ENCODE measurements at places on chromosomes 6 and 20.
A peak's percentile ranks its signal among the peaks of the same experiment; 100 is the strongest.

GRCh38 chr6:12882761-12883290 is 166.3 kb downstream of the PHACTR1 start:
- no peak for DNase-seq

DNA sequence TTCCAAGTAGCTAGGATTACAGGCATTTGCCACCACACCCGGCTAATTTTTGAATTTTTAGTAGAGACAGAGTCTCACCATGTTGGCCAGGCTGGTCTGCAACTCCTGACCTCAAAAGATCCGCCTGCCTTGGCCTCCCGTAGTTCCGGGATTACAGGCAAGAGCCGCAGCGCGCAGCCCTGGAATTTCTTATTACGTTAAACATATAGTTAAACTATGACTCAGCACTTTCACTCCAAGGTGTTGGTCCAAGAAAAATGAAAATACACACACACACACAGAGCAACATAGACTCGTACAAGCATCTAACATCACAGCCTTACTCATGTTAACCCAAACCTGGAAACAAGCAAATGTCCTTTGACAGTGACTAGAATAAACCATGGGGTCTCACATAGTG is 663.9 kb downstream of the PRKN start:
- DNase-seq = no peak

GRCh38 chr6:91865889-91866288 is 1279.0 kb upstream of the MAP3K7 start:
- no peak for DNase-seq

DNA sequence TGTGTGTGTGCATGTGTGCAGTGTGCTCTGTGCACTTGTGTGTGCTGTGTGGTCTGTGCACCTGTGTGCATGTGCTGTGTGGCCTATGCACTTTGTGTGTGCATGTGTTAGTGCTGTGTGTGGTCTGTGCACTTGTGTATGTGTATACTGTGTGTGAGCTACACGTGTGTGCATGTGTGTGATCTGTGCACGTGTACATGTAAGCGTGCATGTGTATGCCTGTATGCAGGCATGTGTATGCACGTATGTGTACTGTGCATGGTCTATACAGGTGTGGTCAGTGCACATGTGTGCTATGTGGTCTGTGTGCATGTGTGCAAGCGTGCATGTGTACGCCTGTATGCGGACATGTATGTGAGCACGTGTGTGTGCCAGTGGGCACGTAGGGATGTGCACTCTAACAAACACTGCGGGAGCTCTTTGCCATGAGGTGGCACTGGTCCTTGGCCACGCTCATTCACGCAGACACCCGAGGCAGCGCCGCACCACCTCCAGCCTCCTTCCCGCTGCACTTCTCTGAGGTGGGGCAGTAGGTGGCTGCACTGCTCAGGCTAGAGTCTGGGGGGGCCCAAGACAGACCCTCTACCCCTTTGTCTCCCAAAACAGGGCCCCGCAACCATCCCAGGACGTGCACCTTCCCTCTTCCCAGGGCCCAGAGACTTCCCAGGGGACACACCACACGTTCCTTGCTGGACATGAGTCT is 42.4 kb upstream of the CHRNA4 start:
- no peak for DNase-seq

- DNase-seq = no peak
These were observed 41.2 kb downstream of the GOPC start for GRCh38 chr6:117561128-117561527.

DNA sequence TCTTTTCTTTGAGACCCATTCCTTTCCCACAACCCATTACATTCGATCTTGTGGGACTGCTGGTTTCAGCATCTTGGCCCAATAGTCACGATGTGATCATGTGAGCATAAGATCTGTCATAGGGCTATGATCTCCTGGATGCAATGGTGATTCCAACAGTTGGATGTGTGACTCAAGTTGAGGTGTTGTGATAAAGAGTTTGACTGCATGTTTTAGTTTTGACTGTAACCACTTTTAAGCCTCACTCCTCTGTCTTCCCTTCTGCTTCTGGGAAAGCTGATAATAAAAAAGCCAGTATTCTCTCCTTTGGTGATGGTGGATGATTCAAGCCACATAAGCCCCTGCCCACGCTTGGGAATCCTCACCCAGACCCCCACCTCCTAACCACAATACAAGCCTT is 117.0 kb upstream of the ASCC3 start:
- no peak for DNase-seq

- DNase-seq = no peak
These were observed 29.5 kb downstream of the TMEM242 start for GRCh38 chr6:157293780-157294179.

GRCh38 chr20:37257988-37258387 is 3.6 kb downstream of the GHRH start:
- DNase-seq = no peak

DNA sequence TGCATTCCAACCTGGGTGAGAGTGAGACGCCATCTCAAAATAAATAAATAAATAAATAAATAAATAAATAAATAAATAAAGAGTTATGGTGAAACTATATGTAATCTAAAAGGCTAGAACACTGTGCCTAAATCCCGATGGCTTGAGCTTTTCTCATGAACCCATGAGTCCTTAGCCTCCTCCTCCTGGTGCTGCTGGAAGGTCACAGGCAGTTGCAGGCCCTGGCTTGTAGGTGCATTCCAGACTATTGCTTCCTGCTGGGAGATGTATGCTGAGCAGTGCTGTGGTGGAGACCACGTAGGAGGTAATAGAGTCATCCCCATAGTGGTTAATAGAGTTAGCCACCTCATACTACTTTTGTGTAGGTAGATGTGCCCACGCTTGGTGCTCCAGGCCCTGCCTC is 12.5 kb downstream of the PTK7 start:
- no peak for DNase-seq

DNA sequence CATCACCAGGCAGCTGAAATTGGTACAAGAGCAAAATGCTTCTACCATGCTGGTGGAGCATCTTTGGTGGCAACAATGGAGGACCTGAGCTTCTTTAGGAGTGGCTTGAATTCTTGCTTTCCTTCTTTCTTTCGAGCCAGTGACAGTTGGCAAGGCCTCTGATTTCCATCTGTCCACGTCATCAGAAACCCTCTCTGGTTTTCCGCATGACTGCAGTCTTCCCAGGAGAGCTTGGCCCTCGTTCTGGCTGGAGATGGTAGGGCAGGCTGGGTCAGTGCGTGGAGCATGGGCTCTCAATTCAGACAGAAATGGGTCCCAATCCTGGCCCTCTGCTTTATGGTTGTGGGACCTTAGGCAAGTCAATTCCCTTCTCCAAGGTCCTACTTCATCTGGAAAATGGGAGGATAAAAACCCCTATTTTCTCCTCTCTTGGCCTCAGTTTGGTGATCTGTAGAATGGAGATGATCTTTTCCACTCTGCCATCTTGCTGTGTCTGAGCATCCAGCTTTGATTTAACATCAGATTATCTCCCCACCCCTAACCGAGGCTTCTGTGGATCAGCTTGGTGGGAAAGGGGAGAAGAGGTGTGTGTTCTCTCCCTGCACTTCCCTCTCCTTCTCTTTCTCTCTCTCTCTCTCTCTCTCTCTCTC is 3.6 kb upstream of the BPIFB1 start:
- DNase-seq = no peak

DNA sequence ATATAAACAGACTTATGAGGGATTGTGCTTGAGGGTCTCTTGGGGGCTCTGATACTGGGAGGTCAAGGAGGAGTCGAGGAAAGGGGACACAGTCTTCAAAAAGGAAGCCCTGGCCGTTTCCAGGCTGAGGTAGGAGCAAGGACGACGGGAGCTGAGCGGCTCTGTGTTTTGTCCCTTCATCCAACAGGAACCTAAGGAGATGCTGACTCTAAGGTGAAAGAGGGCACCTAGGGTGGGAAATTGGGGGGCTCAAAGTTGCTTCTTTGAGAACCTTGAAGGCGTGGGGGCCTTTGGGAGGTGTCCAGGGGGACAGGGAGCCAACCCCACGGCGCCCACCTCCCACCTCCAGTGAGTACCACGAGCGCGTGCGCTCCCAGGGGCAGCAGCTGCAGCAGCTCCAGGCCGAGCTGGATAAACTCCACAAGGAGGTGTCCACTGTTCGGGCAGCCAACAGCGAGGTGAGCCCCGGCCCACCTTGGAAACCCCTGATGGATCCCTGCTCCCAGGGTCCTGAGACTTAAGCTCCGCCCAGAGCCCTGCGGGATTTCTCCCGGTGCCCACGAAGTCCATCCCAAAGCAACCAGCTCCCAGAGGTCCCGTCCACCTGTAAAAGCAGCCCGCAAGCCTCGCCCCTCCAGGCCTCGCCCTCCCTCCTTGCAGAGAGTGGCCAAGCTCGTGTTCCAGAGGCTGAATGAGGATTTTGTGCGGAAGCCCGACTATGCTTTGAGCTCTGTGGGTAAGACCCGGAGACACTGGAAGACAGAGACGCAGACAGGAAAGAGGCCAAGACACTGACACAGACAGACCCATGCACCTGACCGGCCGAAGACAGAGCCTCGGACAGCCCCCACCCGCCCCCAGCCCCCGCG is 2.9 kb downstream of the SPAG4 start:
- no peak for DNase-seq

GRCh38 chr20:3919352-3919751 is 30.2 kb downstream of the PANK2 start:
- DNase-seq = peak; percentile 45

- no peak for DNase-seq
These were observed 40.7 kb upstream of the TAGAP start for GRCh38 chr6:159085396-159085895.

DNA sequence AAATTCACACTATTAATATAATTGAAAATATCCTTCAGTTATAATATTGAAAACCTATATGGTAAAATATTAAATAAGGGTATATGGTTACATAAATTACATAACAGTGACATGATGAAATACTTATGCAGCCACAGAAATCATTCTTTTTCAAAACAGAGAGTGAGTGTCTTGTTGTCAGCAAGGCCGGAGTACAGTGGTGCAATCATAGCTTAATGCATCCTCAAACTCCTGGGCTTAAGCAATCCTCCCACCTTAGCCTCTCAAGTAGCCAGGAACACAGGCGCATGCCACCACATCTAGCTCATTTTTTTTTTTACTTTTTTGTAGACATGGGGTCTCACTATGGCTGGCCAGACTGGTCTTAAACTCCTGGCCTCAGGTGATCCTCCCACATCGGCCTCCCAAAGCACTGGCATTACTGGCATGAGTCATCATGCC is 40.4 kb downstream of the FAM8A1 start:
- DNase-seq = peak; percentile 62

DNA sequence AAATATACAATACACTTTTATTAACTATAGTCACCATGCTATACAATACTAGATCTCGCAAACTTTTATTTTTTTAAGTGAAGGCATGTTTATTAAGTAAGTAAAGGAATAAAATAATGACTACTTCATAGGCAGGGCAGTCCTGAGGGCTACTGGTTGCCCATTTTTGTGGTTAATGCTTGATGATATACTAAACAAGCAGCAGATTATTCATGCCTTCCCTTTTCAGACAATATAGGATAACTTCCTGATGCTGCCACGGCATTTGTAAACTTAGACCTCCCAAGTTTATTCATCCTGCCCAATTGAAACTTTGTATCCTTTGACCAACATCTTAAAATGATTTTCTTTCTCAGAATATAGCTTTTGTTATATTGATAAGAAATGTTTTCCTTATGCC is 24.7 kb upstream of the HIVEP1 start:
- no peak for DNase-seq

GRCh38 chr20:49704932-49705336 is 8.7 kb downstream of the B4GALT5 start:
- DNase-seq = no peak

DNA sequence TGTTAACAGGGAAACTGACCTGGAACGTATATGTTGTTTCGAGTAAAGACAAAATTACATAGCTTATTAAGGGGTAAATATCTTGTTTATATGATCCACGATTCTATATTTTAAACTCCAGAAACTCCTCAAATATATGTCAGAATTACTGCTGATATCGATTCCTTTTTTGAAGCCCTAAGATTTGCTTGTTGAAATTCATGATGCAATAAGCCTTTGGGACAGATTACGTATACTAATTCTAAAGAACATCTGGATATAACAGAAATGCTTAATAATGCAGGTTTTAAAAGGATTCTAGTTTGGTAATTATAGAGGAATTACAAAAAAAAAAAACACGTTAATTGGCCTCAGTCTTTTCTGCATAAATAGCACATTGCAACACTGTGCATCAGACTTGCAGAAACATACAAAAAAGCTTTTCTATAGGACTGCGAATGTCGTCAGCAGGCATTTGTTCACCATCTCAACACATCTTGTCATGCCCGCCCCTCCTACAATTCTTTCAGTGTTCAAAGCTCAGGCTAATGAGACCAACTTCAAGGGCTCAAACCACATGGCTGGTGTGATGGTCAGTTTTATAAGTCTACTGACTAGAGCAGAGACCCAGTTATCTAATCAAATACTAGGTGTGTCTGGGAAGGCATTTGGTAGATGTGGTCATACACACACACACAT is 74.9 kb downstream of the AGPAT4 start:
- peak; percentile 19 for DNase-seq

DNA sequence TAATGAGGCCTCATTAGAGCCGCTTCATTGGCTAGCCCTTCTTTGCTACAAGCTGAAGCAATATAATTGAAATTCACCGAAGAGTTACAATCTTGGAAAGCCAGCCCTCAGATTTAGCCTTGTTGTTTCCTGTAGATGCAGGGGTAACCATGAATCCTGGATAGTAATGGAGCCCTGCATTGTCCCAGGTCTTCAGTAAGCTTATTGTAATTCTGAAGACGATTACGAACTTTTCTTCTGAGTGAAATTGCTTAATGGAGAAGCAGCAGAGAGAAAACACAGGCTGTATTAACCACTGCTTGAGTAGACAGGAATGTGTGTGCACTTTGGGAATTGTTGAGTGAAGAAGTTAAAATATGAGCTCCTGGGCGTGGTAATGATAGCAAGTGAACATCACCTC is 26.3 kb upstream of the NAA20 start:
- no peak for DNase-seq

DNA sequence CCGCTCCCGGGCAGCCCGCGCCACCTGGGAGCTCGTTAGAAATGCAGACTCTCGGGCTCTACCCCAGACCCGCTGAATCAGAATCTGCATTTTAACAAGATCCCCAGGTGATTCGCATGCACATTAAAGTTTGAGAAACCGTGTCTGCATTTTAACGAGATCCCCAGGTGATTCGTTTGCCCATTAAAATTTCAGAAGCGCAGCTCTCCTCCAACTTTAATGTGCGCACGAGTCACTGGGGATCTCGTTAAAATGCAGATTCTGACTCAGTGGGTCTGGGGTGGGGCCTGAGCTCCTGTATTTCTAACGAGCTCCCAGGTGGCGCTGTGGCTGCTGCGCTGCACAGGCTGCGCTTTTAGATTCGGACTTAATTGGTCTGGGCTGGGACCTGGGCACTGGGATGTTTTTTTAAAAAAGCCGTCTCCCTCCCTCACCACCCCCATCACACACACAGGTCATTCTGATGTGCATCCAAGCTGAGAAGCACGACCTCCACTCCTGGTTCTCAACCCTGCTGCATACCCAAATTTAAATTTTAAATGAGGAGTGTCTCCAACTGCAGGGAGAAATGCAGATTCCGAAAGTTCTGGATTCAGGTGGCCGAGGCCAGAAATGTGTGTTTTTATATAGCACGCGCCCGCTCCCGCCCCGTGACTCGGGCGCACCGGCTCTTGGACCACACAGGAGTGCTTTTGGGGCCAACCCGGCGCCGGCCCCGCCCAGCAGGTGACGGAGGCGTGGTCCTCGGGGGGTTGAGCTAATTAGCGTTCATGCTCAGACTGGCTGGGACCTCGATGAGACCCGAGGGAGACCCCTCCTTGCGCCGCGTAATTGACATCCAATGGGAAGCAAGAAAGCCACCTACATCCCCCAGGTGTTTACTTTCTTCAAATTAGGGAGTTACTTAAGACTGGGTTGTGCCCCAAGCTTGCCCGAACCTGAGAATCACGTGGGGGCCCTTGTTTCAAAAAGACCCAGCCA is 85.8 kb downstream of the ZFP64 start:
- no peak for DNase-seq

Data from inflammatory macrophage treated with lipopolysaccharide for 4 hours (primary cell).